ENCODE measurements at places on chromosomes 16 and 17.

GRCh38 chr17:4766201-4766600 is 5.5 kb upstream of the TM4SF5 start:
- DNase-seq, result no peak

DNA sequence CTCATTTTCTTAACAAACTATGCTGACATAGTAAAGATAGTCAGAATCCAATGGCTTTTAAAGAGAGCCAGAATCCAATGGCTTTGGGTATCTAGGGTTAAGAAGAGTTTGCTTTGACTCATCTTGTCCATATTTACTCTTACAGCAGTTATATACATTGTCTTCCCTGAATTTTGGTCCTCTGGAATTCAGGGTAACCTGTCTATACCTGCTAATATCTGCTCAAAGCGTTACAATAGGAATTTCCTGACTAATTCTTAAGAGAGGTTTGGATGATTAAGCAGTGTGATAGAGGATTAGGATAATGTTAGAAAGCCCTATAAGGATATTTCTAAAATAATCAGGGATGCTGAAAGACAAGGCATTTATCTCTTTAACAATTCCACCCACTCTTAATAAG is 2.0 kb upstream of the CDH8 start:
- no peak for DNase-seq

DNA sequence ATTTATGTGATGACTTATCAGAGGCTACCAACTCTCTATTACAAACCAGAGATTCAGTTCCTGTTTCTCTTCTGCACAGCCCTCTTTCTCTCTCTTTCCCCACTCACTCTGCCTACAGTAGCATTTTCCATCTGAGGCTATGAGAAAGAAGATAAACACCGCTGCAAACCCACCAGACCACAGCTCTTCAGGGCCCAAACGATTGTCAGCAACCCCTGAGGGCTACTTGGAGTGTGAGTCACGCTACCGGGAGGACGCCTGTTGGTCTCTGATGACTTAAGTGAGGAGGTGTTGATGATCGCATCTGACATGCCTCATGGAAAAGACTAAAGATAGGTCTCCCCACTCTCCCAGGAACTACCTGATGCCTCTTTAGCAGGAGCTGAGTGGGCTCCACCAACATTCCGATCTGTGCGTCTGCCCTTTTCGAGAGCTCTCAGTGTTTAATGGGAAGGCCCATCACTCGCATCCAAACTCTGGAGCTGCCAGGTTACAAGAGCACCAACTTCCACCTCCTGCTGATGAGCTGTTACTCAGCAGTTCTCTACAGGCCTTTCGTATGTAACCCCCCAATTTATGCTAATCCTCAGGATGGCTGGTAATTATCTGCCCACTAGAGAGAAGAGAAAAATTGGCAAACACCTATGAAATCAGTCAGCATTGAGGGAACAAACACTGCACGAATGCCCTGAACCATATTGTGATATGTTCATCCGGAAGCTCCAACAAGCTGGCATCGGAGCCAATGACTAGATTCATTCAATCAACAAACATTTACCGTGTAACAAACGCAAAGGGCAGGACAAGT is 9.2 kb downstream of the GRIN2A start:
- DNase-seq, result no peak

- no peak for DNase-seq
These were observed 349.2 kb upstream of the HSBP1 start for GRCh38 chr16:83458612-83459011.

- no peak for DNase-seq
These were observed 47.3 kb downstream of the TBC1D16 start for GRCh38 chr17:79988185-79988971.

DNA sequence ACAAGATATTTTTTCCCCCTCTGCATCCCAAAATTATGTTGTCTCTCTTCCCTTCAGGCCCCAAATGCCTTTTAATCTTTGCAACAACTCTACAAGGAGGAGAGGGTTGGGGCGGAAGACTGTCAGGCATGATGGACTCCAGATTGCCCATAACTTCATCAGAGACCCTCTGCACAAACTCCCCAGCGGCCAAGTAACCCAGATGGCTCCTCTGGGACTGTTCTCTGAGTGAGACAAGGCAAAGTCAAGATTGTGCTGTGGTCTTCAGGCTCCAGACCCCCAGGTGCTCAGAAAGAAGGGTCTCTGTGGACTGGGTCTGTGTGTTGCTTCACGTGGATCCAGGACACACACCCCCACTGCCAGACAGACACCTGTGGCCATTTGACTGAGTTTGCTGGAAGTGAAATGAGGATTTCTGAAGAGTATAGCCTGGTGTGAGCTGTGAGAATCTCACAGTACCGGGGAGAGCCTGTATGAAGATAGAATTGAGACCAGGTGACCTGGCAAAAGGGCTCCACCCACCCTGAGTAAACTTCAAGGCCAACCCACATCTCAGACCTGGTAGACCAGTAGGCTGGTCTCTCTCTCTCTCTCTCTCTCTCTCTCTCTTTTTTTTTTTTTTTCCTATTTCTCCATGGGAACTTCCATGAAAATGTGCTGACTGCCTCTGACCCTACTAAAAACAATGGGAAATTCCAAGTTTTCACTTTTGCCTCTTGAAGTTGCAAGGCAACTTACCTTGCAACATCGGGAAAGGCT is 354.1 kb downstream of the SOX9 start:
- no peak for DNase-seq

DNA sequence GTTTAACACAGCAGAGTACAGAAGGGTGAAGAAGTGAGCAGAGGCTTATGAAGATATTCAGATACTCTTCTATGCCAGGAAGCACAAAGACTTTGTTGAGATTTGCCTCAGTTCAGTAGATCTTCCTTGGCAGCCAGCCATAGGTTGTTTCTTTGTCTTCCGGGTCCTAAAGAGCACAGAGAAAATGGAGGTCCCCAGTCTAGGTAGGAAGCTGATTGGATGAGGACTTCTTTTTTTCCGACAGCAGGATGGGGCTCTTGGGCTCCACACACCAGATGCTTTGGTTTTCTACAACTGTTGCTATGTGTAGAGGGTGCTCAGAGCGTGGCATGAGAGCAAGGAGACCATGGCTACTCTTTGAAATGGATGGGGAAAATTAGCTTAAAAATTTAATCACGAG is 8.3 kb upstream of the CDC6 start:
- no peak for DNase-seq

DNA sequence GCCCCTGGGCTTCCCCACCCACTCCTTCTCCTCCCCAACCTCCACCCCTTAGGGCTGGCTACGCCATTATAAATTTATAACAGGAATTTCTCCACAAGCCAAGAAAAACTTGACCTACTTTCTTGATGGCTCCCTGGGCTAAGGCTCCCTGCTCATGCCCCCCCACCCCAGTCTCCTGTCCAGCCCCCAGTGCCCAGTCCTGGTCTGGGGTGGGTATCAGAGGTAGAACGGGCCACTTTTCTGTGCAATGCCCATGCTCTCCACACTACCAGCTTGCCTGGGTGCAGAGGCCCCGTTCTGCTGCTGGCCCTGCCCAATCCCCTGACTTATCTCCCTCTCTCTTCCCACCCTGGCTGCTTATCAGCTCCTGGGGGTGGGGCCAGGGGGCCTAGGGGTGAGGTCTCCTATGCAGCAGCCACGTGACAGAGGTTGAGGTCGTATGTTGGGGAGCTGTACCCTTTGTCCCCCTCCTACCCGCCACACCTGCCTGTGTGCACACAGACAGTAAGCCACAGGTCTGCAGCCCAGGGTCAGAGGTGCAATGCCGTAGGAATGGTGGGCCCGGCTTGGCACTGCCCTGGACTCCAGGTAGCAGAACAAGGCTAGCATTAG is 10.1 kb downstream of the THRA start:
- DNase-seq, result no peak

DNA sequence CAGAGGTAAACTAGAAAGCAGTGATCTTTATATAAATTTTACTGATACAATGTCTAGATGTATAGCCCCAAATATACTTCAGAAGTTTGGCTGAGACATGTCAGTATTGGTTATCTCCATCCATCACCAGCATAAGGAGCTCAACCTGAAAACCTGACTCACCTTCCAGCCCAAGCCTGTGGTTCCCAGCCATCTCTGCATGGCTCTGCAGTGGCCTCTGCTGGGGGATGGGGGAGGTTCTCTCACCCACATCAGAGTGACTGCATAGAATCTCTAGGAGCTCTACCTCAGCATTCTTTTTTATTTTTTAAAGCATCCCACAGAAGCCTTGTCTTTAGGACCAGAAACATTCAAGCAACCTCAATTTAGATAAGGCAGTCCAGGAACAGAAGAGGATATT is 27.3 kb downstream of the USP7 start:
- peak; percentile 7 for DNase-seq

DNA sequence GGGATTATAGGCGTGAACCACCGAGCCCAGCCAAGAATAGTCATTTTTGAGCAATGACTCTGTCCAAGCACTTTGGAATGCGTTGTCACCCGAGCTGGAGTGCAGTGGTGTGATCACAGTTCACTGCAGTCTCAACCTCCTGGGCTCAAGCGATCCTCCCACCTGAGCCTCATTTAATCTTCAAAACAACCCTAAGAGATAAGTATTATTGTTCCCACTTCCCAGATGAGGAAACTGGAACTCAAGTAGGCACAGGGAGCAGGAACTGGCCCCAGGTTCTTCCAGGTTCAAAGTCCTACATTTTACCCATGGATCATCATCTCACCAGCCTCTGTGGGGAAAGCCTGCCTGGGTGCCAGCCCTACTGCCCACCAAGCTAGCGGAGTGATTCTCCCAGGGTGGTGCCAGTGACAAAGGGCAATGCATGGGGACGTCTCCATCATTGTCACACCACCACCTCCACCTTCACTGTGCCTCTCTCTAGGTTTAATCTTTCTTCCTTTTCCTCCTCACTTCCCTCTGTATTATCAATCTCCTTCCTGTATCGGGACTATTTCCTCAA is 11.3 kb upstream of the RNF157 start:
- DNase-seq, result no peak

DNA sequence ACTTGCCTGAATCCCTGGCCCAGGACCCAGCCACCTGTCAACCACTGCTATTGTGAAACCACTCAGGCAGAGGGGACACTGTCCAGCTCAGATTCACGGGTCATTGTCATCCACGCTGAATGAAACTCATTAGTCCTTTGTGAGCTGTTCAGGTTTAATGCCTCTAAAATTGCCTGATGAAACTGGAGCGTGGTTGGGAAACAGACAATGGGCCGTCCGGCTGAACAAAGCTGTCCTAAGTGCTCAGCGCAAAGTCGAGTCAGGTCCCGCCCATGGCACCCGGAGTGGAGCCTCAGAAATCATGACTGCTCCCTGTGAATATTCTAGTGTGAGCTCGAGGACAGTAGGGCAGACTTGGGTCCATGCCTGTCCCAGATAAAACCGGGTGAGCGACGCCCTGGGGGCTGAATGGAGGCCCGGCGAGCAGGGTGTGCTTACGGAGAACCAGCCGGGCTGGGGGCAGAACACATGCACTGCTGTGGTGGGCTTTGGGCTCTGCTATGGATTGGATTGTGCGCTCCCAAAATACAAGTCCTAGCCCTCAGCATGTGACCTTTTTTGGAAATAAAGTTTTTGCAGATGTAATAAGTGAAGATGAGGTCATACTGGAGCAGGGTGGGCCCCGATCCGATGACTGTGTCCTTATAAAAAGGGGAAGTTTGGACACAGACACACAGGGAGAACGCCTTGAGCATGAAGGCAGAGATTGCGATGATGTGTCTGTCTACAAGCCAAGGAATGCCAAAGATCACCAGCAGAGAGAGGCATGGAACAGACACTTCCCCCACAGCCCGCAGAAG is 12.9 kb upstream of the CMIP start:
- DNase-seq, result no peak

DNA sequence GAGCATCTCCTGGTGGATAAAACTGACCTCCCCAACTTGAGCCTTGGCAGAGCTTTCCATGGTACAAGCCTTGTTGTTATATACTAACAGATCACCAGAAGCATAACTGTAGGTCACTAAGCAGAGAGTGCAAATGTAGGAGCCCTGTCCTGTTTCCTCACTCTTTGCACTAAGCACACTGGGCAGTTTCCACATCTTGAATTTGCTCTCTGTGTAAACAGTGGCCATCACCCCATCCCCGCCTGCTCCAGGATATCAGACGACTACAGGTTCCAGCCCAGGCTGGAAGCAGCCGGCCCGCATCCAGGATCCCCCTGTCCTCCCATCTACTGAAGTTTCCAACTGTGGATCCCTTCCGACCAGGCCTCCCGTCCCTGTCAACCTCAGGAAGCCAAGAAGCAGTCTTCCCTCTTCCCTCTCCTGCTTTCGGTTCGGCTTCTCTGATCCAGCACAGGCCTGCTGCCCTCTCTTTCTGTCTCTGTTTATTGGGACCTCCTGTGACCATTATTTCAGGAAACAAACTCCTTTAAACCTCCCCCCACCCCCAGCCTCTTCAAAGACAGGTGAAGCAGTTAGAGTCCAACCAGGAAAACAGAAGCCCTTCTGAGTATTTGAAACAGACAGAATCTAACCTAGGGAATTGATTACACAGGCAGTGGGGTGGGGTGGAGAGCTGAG is 22.6 kb upstream of the CACNG4 start:
- DNase-seq, result no peak

DNA sequence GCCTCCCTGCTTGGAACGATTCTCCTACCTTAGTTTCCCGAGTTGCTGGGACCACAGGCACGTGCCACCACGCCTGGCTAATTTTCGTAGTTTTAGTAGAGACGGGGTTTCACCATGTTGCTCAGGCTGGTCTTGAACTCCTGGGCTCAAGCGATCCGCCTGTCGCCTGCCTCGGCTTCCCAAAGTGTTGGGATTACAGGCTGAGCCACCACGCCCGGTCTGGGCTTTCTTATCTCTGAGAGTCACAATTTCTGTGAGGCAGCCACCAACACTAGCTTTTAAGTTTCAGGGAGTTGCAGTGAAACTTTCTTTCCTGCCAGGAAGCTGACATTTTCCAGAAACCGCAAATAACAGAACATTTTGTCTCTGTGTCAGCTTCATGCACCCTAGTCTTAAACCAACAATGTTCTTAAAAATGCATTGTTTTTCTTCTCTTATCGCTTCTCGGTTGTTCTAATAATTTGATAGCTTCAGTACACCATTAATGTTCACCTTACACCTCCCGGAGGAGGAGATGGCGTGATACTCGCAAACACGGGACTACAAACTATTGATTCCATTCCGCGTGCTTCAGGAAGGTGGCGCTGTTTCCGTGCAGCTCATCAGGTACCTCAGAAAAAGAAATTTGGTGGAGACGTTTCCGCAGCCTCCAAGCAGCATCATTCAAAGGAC is 7.4 kb upstream of the DHRS7B start:
- peak; percentile 51 for DNase-seq

DNA sequence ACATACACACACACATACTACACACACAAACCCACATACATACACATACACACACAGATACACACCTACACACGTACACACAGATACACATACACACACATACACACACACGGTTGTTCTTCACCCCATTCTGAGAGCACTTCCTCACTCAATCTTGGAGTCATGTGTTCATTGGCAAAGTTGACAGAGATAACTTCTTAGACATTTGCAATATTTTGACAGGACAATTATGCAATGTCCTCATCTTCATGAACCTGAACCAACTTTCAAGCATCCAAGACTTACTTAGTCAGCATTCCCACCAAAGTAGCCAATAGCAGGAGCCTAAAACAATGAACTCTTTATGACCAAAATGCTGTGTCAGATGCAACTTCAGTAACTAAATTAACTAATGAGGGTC is 77.1 kb upstream of the DNAH17 start:
- DNase-seq, result no peak

- no peak for DNase-seq
These were observed at the start of gene CNGB1 for GRCh38 chr16:57970970-57971369. Gene CNGB1 (minus strand): TSS chr16:57971128. CDS start chr16:57967286, 3,842 bp downstream.

Measured in NCI-H1694 (cell line).